T47D (cell line): ENCODE measurements at places on chromosomes 7 and 10.

GRCh38 chr10:4280461-4281189 lies 495.6 kb upstream of the KLF6 start:
- DNase-seq: peak; percentile 99

DNA sequence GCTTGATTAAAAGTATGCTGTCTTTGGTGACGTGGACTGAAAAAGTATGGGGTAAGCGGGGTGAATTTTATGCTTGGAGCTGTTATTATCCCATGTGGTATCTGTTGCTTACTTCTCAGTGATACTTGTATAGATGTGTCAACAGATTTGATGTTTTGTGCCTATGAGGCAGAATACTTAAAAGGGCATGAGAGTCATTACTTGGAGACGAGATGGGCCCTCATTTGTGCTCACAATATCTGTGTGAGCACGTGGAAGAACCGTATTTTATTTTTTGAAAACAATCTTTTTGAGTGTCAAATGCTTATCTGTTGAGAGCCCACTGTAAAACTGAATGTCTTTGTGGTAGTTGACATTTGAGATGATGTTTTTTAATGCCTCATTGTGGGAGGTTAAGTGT lies 281.9 kb downstream of the EXOC4 start:
- no peak for DNase-seq

- DNase-seq: no peak
Observed at GRCh38 chr10:7763929-7764328, 23.9 kb downstream of the KIN start.

GRCh38 chr10:72267381-72267780 lies 6.3 kb upstream of the DDIT4 start:
- DNase-seq: no peak

DNA sequence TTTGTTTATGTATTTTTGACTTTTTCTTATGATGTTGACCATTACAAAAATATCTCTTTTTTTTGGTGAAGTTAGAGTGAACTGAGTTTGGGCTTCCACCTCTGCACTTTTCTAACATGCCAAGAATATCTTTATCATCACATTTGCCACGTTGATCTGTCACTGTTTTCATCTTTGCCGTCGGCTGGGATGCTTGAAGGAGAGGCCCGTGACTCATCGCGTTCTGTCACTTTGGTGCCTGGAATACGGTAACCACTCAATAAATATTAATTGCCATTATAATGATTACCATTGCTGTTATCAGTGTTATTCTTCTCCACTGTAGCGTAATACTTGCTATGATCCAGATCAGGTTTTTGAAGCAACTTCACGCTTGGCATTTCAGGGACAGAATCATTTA lies 350.8 kb upstream of the PFKP start:
- no peak for DNase-seq

- no peak for DNase-seq
Observed at GRCh38 chr7:102873470-102874165, 39.2 kb upstream of the LRRC17 start.

DNA sequence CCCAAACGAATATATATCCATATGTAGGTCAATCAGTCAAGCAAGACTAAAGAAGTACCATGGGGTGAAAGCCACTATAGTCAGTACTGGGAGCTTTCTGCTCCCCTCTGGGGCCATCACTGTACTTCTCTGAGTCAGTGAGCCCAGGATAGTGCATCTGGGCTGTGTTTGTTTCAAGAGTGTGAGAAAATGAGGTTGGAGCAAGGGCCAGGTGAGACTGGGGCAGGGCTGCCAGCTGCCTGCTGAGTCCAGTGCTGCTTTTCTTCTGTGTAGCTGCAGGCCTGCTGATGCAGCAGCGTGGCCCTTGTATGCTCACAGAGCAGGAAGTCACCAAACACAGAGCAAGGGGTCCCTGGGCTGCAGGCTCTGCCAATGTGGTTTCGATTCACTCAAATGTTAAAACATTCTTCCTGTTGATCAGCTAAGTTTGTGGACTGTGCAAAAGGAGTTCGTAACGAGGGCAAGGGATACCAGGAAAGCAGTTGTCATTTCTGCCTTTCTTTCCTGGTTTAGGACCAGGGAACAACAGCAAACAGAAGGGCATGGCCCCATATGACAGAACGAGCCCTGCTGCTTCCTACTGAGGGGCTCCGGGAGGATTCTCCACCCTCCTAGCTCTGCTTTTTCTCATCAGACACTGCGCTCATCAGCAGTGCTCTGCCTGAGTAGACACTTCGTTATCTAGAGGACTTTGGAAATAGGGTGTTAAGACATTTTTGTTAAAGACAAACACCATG lies 65.4 kb upstream of the TNS3 start:
- no peak for DNase-seq

- no peak for DNase-seq
Observed at GRCh38 chr7:38215115-38215514, 37.1 kb downstream of the STARD3NL start.

GRCh38 chr7:94971051-94971867 lies 63.9 kb downstream of the PPP1R9A start:
- no peak for DNase-seq

DNA sequence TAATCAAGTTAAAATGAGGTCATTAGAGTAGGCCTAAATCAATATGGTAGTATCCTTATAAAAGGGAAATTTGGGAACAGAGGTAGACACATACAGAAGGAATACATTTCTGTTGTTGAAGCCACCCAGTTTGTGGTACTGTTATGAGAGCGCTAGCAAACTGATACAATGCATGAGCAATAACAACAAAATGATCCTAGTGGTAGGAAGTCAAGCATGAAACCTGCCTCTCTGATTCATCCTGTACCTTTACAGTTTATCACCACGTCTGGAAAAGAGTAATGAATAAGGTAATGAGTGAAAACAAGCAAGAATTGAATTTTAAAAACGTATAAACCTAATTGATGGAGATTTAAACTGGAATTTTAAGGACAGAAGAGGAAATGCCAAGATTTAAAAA lies 217.2 kb downstream of the PCLO start:
- no peak for DNase-seq

GRCh38 chr7:64045301-64046040 lies at the start of gene ZNF727:
TSS of gene ZNF727 (plus strand) at chr7:64045434. CDS start at chr7:64045622, 188 bp downstream.
- peak; percentile 98 for DNase-seq

DNA sequence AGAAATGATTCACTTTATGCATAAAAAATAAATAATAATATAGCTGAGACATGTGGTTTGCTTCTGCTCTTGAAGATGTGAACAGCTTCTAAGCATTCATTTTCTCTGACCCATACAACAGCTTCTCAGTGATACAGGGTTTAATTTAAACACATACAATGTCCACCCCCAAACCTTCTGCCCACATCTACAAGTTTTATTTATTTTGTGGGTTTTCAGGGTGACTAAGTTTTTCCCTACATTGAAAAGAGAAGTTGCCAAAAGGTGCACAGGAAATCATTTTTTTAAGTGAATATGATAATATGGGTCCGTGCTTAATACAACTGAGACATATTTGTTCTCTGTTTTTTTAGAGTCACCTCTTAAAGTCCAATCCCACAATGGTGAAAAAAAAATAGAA lies 17.2 kb downstream of the INHBA start:
- no peak for DNase-seq

- no peak for DNase-seq
Observed at GRCh38 chr10:132309879-132310591, 2.3 kb upstream of the STK32C start.

GRCh38 chr10:130454543-130455000 lies 318.4 kb downstream of the GLRX3 start:
- DNase-seq: no peak

GRCh38 chr7:6171532-6172223 lies 100.7 kb downstream of the CYTH3 start:
- DNase-seq: no peak

DNA sequence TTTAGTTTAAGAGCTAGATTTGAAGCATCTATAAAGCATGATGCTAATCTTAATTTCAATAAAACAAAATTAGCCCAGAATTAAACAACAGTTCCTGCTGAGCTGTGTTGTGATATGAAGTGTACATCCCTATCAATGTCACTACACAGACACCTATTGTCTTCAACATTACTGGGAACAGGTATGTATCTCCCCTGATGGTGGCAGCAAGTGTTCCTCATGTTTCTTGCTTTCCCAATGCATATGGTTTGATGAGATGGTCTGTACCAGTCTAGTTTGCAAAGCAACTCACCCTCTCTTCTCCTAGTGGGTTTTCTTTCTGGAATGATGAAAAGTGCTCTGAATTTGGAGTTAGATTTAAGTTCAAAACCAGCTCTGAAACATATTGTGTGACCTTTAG lies 38.1 kb downstream of the TSPAN12 start:
- DNase-seq: no peak

DNA sequence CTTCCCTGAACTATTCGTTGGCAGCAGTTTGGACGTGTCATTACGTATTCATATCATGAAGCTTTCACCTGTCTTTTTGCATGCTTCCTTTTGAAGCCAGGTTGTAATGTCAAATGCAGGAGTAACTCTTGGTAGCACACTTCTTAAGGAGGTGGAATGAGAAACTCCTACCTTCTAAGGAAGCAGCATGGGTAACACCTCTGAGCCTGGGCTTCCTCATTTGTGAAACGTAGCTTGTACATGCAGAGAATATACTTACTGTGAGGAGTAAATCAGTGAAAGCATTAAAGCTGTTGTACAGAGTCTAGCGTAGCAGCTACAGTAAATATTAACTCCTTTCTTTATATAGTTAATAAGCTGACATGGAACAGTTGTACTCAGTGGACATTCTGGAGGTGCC lies 21.1 kb downstream of the CUL1 start:
- no peak for DNase-seq

DNA sequence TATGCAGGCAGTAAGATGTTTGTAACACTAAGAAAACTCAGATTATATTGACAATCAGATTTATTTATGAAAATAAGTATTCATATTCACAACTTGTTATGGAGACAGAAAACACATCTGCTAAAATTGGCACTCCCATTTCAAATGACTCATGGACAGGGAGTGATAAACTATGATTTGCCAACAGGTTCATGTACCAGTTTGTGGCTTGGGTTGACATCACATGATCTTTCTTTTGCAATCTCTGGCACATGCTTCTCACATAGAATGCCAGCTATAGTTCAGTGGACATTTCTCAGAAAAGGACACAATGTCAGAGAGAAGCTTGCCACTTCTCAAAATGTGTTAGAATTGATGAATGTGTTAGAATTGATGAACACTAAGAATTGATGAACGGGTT lies 663.2 kb upstream of the ANKRD30A start:
- DNase-seq: no peak

GRCh38 chr7:74481458-74482196 lies 27.9 kb downstream of the GTF2IRD1 start:
- no peak for DNase-seq

- DNase-seq: no peak
Observed at GRCh38 chr7:99369767-99370391, 4.7 kb upstream of the ARPC1B start.

DNA sequence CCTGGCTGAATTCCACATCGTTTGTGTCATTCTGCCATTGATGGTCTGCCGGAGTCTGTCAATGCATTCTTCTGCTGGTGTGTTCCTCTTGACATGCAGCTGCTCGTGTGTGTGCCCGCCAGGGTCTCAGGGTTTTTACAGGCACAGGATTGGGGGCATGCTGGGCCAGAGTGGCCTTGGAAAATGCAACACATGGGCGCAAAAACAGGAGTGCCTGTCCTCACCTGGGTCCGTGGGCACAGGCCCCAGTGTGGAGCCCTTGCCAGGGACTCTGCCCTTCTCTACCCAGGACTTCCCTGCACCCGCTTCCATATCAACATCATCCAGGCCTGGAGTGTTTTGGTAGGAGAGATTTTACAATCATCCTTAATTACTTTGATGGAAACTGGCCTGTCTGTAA lies 340.7 kb downstream of the KIF20B start:
- DNase-seq: no peak

DNA sequence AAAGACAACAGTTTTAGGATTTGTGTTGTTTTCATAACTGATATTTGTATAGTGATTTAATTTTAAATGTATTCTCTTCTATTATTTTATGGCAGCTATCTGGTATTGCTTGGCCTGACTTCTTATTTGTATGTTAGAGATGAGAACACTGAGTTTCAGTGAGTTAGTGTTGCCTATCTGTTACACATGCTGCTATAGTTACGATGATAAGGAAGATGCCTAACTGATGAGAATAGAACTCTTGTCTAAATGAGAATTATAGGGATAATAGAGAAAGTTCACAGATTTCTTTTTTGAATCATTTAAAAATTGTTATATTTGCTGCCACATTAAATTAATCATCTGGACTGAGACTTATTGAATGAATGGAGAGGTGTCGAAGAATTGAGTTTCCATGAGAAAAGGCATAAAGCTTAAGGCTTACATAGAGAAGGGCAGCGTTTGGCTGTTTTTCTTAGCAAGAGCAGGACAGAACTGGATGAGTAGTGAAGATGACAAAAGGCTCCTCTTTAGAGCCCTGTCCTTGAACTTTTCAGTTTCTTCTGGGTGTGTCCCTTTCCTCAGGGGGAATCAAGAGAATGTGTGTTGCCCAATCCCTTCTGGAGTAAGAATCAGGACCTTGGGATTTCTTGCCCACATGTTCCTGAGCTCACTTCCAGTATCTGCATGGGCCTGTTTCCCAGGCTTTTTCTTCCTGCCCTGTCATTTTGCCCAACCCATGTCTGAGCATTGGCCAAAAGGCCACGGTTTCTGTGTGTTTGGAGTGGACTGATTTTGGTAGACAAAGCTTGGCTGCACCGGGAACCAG lies 195.6 kb upstream of the CSTF2T start:
- DNase-seq: no peak

DNA sequence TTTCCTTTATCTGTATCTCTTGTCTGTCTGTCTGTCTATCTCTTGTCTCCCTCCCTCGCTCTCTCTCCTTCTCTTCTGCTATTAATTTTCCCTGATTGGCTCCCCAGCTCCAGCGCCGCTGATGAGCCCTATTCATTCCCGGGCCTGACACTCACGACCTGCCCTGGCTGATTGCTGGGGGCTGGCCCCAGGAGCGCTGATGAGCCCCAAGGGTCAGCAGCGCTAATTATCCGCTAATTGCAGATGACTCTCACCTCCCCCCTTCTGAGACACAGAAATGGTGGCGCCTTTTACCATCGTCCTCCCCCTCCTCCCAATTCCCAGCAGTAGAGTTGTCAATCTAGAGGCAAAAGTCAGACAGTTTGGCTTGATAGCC lies 1.3 kb upstream of the GBX1 start:
- DNase-seq: no peak
